ENCODE measurements at places on chromosomes 1 and 21.

- no peak for DNase-seq
Measured at GRCh38 chr1:56447823-56448222, 131.5 kb downstream of the PLPP3 start.

GRCh38 chr21:17416139-17416538 is 96.7 kb upstream of the CXADR start:
- DNase-seq: no peak

GRCh38 chr1:181062836-181063428 is 25.6 kb upstream of the IER5 start:
- no peak for DNase-seq

DNA sequence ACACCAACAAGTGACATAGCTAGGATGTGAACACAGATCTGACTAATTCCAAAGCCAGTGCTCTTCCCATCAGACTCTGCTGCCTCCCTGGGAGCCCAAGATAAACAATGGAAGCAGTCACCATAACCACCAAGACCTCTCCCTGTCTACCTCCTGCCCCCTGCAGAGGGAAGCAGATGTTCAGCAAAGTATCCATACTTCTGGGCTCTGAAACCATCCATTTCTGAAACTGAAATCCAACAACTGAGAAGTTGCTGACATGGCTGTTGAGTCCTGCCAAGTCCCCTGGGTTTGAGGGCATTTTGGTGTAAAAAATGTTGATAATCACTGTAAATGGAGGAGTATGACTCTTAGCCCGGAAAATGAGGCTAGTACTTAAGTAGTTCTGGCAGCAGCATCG is 102.1 kb downstream of the TYW3 start:
- DNase-seq: no peak

DNA sequence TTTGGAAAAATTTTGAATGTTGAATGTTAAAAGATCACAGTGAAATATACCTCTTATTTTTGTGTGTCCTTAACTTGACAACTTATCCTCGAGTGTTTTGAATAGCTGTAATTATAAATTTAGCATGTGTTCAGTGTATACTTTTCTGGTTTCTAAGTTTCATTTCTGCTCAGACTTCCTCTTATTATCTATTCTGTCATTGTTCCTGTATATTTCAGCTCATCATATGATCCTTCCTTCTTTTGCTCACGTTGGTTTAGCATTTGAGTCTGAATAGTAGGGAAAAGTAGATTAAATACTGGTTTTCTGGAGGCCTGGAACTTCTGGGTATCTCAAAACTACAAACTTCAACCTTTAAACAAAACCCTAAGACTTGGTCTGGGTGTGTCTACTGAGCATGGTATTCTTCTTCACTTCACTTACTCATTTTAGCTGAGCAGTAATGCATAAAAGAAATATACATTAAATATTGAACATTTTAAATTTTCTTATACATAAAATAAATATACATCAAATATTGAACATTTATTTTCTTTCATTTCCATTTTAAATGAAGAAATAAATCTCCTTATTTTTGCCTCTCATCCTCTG is 3.3 kb upstream of the ATP6V1G3 start:
- no peak for DNase-seq

DNA sequence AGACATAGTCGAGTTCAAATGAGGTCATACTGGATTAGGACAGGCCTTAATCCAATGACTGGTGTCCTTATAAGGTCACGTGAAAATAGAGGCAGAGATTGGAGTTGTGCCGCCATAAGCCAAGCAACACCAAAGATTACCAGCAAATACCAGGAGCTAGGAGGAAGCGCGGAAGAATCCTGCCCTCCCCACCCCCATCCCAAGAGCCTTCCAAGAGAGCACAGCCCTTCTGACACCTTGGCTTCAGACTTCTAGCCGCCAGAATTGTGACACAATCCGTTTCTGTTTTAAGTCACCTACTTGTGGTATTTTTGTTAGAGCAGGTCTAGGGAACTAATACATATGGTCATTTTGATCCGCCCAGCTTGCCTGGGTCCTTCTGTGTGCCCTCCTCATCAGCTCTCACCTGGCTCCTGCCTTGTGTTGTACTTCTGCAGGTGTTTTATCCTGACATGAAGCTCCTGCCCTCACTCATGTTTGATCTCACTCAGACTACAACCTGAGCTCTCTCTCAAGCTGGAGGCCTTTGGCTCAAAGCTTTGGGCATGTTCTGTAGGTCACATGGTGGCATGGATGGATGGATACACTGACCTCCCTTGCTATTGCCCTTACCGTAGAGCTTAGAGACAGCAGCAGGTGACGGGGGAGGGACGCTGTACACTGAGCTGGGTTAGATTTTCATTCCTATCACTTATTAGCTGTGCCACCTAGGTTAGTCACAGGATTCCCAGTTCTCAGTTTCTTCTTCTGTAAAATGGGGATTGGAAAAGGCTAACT is 10.7 kb upstream of the NUAK2 start:
- no peak for DNase-seq

- DNase-seq: no peak
Measured at GRCh38 chr1:235157150-235157549, 3.9 kb downstream of the RBM34 start.

- no peak for DNase-seq
Measured at GRCh38 chr1:25924454-25924853, 18.2 kb upstream of the STMN1 start.
